Stimulated activated CD8-positive, alpha-beta memory T cell treated with anti-CD3 and anti-CD28 coated beads, Interleukin-15, amount 100 ng/mL, for 4 hours (primary cell): ENCODE measurements at places on chromosomes 7 and 10.

DNA sequence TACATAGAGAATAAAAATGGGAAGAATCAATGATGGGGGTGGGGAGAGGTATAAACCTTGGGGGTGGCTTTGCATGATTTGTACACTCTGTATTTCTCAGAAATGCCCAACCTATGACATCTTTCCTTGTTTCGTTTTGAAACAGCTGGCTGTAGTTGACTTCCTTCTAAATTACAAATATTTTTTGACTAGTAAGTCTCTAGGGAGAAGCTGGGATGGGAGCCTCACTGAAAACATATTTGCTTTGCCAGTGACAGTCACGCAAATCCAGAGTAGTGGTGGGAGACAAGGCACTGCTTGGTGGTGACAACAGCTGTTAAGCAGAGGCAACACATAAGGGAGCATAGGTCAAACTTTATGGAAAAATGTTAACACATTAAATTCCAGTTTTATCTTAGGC lies 440.5 kb downstream of the SEMA3D start:
- DNase-seq, result no peak

DNA sequence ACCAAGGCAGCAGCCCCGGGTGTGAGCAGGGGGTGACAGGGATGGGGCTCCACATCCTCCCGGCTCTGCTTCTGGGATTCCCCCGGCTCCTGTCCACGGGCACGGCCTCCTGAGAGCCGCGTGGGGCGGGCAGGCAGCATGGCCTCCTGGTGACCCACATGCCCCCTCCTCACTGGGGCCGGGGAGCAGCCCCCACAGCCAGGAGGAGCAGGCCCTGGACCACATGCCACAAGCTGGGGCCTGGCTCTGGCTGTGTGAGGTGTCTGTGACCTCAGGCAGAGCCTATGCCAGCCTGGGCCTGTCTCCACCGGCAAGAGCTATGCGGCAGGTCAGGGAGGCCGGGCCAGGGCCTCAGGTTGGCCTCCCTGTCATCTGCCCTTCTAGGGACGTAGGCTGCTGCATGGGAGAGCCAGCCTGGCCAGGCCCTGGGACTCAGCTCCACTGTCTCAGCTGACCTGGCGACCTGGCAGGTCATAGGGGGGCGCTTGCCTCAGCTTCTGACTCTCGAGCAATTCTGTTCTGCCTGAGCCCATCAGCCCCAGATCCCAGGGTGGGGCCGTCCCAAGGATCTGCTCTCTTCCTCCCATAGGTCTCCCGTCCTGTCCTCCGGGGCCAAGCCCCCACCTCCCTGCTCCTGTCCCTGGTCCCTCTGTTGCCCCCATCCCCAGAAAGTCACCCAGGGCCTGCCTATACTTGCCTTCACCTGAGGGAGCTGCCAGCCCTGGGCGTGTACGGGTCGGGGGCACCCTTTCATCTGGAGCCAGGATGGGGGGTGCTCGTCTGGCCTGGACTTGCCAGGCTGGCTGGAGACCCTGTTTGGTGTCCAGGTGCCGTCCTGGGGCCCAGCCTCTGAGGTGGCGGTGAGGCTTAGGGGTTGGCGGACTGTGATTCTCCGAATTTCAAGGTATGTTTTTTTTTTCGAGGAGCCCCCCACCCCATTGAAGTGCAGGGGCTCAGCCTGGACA lies 3.9 kb upstream of the TMEM184A start:
- DNase-seq, result no peak

- DNase-seq, result no peak
These were observed 1407.5 kb upstream of the LRRTM3 start for GRCh38 chr10:65518379-65518778.

DNA sequence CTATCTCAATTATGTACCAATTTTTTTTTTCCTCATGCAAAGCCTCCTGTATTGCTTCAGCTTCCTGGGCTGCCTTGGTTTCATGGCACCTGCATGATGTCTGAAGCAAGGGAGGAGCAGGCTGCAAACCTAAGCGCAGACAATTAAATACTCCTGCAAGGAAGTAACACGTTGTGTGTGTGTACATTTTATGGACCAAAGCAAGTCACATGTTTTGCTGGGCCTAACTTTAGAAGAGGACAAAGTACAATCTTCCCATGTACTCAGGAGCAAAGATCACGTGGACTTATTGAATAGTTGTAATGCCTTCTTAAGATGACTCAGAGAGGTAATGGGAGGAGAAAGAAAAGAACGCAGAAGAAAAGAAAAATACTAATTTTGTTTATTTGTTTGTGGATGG lies 944.0 kb upstream of the C7orf33 start:
- no peak for DNase-seq

- no peak for DNase-seq
These were observed 57.8 kb downstream of the CYP51A1 start for GRCh38 chr7:92076509-92076908.

- DNase-seq, result no peak
These were observed 143.3 kb downstream of the CALN1 start for GRCh38 chr7:72268796-72269195.

- DNase-seq, result no peak
These were observed 750.2 kb downstream of the XPNPEP1 start for GRCh38 chr10:109173121-109173520.

DNA sequence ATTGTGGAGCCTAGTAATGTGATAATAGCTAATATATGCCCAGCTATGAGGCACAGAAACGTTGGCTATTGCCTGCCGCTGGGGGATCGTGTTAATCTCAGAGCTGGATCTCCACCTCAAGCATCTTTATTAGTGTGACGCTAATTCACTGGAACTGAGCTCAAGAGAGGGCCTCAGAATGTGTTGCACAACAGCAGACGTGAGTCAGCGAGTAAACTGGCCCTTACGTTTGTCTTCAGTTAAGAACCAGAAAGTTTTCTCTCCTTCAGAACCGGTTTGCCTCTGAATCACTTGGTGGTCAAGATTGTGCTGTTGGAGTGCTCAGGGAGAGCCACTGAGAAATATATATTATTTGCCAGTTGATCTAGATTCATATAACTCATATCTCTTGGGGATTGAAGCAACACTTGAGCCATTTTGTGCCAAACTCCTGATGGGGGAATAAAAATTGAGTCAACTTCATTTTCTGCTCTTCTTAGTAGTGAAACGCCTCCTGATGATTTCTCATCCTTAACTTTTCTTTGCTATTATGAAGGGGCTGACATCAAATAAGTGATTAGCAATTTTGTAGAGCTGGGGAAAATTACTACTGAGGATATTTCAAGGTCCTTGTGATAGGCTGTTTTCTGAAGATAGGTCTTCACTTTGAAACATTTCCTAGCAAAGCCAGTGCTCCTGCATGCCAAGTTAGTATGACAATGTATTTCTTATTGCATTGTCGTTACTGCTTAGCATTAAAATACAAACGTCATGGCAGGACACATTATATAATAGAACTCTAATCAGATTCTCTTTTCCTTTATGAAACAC lies 22.3 kb downstream of the BZW2 start:
- DNase-seq, result no peak

DNA sequence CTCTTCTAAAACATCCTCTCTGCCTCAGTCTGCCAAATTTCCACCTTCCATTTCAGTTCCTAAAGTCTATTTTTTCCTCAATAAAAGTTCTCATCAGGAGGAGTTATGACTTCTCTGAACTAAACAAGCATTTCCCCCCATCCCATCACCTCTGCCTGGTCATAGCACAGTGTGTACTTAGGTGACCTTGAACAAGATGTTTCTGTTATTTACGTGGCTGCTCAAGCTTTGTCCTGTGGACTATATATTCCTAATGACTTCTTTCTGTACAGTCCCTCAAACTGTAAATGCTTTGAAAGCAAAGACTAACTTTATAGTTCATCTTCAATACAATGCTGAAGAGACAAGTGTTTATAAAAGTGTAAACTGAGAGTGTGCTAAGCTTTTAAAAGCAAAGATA lies 166.9 kb downstream of the CPEB3 start:
- no peak for DNase-seq

GRCh38 chr7:134364619-134365037 lies 47.9 kb upstream of the SLC35B4 start:
- no peak for DNase-seq

DNA sequence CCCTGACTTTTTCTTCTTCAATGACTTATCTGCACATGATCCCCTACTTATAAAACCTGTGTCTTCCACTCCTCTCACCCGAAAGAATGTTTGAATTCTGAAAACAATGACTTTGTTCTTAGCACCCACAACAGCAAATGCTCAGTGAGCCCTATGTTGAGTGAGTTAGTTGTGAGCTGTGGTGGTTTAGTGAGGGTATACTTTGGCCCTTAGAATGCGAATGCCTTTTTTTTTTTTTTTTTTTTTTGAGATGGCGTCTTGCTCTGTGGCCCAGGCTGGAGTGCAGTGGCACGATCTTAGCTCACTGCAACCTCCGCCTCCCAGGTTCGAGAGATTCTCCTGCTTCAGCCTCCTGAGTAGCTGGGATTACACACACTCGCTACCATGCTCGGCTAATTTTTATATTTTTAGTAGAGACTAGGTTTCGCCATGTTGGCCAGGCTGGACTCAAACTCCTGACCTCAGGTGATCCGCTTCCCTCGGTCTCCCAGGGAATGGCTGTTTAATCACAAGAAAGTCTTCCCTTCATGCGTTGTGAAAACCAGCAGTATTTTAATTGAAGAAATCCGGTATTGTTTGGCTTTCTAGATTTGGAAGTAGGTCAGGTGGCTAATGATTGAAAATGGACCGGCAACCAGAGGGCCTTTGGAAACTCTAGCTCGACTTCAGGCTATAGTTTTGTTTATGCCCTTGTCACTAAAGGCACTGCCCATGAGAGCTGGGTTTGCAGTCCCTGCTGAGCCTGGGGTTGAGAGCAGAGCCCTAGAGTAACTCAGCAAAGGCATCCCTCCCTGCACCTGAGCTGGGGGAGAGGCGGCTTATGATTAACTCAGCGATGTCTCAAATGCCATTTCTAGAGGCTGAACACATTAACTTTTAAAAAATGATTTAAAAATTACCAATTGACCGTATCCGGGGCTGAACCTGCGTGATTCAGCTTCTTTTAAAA lies 41.3 kb downstream of the CUX1 start:
- DNase-seq, result no peak

DNA sequence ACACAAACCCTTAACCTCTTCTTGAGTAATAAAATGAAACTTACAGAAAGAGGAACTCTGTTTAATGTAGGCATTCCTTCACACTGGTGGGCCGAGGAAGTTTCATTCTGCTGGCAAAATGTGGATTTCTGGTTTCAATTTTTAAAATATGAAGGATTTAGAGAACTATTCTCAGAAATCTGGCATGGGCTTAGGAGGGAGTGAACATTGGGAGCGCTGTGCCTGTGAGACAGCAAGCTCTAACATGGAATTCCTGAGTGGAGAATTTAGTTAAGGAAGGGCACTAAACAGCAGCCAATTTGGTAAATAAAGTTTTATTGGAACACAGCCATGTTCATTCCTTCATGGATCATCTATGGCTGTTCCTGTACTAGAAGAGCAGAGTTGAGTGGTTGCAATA lies 751.8 kb upstream of the IGFBP3 start:
- DNase-seq, result no peak

GRCh38 chr10:29257106-29257783 lies 31.6 kb upstream of the LYZL1 start:
- no peak for DNase-seq

DNA sequence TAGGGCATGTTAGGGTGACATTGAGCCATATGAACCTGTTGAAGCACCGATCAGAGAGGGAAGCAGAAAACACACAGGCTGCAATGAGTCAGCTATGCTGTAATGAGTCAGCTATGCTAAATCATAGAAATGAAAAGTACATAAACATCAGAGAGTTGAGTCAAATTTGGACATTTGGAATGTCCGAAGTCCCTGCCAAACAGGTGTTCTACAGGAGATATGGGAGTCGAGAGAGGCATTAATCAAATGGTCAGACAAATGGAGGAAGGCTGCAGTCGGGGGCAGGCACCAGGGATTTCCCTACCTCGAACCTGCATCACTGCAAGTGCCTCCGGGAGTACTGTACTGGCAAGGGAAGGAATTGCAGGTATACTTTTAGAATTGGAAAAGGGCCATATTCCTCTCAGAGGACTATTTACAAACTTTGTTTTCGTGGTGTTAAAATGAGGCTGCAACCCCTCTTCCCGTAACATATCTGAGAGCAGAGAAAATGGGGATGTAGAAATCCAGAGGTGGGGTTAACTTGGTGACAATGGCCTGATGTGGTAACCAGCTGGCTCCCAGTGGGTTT lies 8.8 kb upstream of the ZC3HAV1 start:
- DNase-seq, result no peak

DNA sequence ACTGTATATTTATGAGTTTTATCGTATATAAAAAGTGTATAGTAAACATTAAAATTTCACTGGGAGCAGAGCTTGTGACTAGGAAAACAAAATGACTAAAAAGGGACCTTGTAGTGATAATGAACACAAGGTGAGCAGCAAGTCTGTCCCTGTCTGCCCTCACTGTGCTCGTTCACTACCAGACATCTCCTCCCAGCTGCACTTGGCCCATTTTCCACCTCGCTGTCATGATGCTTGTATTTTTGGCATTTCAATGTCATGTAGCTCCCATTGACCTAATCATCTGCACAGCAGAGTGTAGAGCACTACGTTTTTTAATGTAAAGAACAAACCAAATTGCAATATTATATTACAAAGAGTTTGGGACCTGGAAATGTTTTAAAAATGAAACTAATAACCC lies 207.2 kb downstream of the ZEB1 start:
- no peak for DNase-seq

- no peak for DNase-seq
These were observed 266.7 kb downstream of the PRKG1 start for GRCh38 chr10:51340845-51341610.

- DNase-seq, result no peak
These were observed 1.0 kb upstream of the CHST15 start for GRCh38 chr10:124094419-124094785.

GRCh38 chr10:44125879-44126278 lies 259.0 kb downstream of the CXCL12 start:
- DNase-seq, result no peak

DNA sequence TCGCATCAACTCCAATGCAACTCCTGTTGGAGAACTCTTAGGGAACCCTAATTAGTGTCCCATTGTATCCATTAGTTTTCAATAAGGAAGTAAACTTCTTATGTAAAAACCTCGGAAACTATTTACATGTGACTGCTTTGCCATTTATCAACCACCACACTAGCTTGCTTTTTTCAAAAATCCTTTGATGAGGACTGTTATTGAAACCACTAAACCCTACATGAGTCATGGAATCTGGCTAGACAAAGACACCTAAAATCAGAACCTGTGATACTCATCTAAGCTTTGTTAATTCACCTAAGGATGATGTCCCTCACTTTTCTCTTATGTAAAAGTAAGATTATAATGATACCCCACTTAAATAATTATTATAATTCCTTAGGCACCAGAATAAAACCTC lies 414.1 kb upstream of the ETV1 start:
- no peak for DNase-seq

DNA sequence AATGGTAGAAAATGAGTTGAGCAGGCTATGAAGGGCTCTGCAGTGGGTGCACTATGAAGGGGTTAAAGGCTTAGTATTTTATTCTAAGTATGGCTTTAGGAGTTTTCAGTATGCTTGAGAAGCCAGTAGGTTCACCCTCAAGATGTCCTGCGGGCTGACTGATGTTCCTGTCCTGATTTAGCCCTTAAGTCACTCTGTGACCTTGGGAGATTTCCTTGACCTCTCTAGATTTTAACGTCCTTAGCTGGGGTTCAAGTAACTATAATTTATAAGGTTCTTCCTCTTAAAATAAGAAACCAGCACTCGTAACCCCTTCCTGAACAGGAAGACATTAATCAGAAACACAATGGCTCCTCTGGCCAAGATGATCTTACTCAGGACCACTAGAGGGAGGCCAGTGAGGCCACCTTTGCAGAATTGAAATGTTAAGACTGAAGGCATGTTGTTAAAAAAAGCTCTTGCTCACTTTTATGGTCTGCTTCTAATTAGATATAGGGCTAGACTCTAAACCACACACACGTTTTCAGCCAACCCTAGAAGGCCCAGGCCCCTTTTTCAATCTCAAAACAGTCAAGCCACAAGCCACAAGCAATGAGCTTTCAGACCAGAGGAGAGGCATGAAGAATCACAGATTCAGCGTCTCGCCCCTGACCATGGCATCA lies 41.9 kb downstream of the CDK1 start:
- no peak for DNase-seq
